ENCODE measurements at places on chromosomes 5 and 9. TPM values are rescaled to one million over a fixed set of nuclear protein-coding genes. Genes with fewer than 3 reads are reported as not detected.

- no peak for DNase-seq
- H3K4me3 ChIP-seq, result no peak overlapping the region
- peaks cover 2% of the 10 kb centered on the region for H3K27me3 ChIP-seq
- no peaks in the 10 kb centered on the region for H3K4me1 ChIP-seq
These were observed 464.5 kb upstream of the SMARCA2 start for GRCh38 chr9:1550636-1551035.

The PCDHGB3 gene
- total RNA-seq, result 0.64 TPM

- DNase-seq, result no peak
- no peaks in the 10 kb centered on the region for H3K36me3 ChIP-seq
- H3K4me1 ChIP-seq, result peaks cover 31% of the 10 kb centered on the region
- H3K4me3 ChIP-seq, result peak overlapping the region; percentile 94
- H3K27ac ChIP-seq, result peak overlapping the region; percentile 99
- H3K27me3 ChIP-seq, result no peaks in the 10 kb centered on the region
These were observed 651 bp downstream of the TRIM23 start for GRCh38 chr5:65623482-65623881.

DNA sequence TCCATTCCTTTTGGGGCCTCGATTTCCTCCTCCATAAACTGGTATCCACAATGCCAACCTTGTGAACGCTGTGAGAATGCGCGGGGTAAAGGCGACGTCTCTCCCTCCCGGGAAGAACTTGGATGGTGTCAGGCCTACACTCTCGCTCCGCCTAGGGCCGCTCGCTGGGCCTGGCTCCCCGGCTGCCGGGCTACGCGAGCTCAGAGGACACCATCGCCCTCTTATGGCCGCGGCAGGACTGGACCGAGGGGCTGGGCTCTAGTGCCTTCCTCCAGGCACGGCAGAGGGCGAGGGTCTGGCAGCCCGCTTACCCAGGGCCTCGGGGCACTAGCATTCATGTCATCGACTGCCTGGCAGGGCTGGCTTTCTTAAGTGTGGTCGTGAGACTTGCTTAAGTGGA lies 1.3 kb upstream of the EXOSC2 start:
- peak overlapping the region; percentile 89 for H3K27ac ChIP-seq
- peaks cover 13% of the 10 kb centered on the region for H3K36me3 ChIP-seq
- peak overlapping the region; percentile 90 for H3K4me3 ChIP-seq
- no peaks in the 10 kb centered on the region for H3K27me3 ChIP-seq
- H3K4me1 ChIP-seq, result peaks cover 29% of the 10 kb centered on the region

GRCh38 chr5:155651-156410 lies 35.5 kb upstream of the LRRC14B start:
- no peak for DNase-seq
- peaks cover 1% of the 10 kb centered on the region for H3K4me1 ChIP-seq
- H3K27me3 ChIP-seq, result no peaks in the 10 kb centered on the region
- no peak overlapping the region for H3K27ac ChIP-seq

- H3K36me3 ChIP-seq, result no peaks in the 10 kb centered on the region
- DNase-seq, result peak; percentile 59
- H3K4me1 ChIP-seq, result peaks cover 22% of the 10 kb centered on the region
- no peaks in the 10 kb centered on the region for H3K27me3 ChIP-seq
- peak overlapping the region; percentile 95 for H3K27ac ChIP-seq
- H3K4me3 ChIP-seq, result peak overlapping the region; percentile 97
These were observed 2.8 kb upstream of the ZNF462 start for GRCh38 chr9:106859957-106860720.

The CARD9 gene
- 3.6 TPM for total RNA-seq

The LMBRD2 gene
- 8.3 TPM for total RNA-seq

DNA sequence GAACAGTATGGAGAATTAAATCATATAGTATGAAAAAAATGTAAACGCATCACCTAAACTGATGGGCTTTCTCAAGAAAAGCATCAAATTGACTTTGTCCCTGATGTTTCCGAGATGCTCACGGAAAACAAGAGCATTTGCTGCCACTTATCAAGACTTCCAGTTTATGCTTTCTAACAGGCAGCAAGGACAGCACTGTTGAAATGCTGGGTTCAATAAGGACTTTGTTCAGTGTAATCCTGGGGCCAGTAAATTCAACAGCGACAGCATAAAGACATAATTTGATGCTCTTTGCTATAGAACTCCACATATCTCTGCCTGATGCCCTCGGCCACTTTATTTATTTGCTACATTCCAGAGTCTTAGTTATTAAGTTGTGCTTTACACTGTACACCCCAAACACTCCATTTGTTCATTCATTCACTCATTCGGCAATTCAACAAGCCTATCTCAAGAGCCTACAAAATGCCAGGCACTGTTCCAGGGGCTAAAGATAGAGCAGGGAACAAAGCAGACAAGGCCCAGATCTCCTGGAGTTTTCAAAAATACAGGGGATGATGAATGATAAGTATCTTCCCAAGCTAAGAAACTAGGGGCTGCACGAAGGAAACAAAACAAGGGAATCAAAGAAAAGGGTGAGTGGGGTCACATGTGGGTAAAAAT lies 294.6 kb downstream of the ZNF608 start:
- no peaks in the 10 kb centered on the region for H3K27me3 ChIP-seq
- H3K27ac ChIP-seq, result no peak overlapping the region
- H3K36me3 ChIP-seq, result no peaks in the 10 kb centered on the region
- H3K4me3 ChIP-seq, result no peak overlapping the region
- peaks cover 23% of the 10 kb centered on the region for H3K4me1 ChIP-seq

The AFAP1L1 gene
- total RNA-seq, result 0.36 TPM

The TMEM252 gene
- total RNA-seq, result not detected

The TPM2 gene
- total RNA-seq, result 294 TPM

DNA sequence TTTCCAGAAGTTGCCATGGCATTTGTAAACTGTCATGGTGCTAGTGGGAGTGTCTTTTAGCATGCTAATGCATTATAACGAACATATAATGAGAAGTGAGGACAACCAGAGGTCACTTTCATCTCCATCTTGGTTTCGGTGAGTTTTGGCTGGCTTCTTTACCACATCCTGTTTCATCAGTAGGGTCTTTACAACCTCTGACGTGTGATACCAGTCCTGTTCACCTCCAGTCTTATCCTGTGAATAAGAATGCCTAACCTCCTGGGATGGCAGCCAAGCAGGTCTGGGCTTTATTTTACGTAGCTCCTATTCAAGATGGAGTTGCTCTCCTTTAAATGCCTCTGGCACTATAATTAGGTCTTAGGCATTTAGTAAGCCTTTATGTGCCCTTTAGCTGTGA lies 20.4 kb upstream of the RFK start:
- H3K27ac ChIP-seq, result no peak overlapping the region
- no peak overlapping the region for H3K4me3 ChIP-seq
- H3K27me3 ChIP-seq, result no peaks in the 10 kb centered on the region
- peaks cover 7% of the 10 kb centered on the region for H3K4me1 ChIP-seq
- peaks cover 2% of the 10 kb centered on the region for H3K36me3 ChIP-seq

The TLX3 gene
- not detected for total RNA-seq

The RANBP3L gene
- total RNA-seq, result 0.52 TPM

Data from mesothelial cell of epicardium (in vitro differentiated cells).